Stimulated activated CD4-positive, alpha-beta T cell treated with anti-CD3 and anti-CD28 coated beads, Interleukin-4, amount 100 ng/mL, for 1 hour (primary cell): ENCODE measurements at places on chromosomes 5 and 9.

GRCh38 chr9:92254381-92255337, 38.8 kb downstream of the IARS1 start:
- DNase-seq: no peak

DNA sequence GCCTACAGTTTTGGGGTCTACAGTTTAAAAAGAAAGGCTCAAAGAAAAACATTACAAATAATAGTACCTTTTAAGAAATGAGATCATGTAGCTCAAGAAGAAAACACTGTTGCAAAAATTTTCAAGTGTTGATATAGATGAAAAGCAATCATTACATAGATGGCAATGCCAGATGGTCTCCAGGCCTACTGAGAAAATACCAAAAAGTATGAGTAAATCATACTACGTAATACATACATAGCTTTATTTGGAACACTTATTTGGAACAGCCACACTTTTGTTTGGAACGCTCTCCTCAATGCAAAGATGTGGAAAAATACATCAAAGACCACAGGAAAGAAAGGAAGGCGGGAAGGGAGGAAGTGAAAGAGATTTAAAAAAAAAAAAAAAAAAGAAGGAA, 44.1 kb downstream of the MARCHF11 start:
- DNase-seq: no peak

DNA sequence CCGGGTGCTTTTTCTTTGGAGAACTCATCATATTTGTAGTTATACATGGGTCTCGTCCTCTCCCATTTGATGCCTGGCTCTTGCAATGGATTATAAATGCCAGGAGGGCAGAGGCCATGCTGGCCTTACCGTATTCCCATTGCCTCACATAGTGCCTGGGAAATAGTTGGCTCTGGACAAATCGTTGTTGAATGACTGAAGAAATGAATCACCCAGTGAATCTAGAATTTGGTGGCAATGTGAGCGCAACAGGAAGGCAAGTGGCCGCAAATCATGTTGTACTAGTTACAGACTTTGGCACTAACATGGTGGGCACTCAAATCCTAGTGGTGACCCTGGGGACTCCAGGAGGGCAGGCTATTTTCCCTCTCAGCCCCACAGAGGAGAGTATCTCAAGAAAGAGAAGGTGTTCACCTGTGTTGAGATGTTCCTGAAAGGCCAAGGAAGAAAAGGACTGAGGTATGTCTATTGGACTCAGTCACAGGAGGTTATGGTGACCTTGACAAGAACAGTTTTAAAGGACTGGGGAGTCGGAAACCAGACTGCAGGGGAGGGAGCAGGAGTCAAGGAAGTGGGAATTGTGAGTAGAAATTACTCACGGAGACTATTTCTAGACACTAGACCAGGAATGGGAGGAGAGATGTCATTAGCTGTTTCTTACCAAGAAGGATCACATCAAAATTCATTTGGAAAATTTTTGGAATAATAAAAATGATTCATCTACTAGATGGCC, 61.7 kb upstream of the COL15A1 start:
- DNase-seq: no peak

DNA sequence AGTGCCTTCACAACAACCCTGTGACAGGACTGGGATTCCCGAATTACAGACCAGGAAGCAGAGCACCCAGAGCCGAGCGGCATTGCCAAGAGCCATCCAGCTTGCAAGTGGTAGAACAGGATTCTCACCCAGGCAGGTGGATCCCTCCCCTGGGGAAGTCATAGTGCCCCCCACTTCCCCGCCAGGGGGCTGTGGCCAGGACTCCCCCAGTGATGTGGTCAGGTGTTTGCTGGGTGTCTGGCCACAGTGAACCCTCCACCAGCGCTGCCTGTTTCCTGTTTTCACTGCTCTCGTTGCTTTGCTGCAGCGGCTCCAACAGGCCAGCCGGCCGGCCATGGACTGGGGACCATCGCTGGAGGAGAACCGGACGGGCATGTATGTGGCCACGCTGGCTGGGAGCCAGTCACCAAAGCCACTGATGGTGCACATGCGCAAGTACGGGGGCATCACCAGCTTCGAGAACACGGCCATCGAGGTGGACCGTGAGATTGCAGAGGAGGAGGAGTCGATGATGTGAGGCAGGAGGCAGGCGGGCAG, 19.3 kb downstream of the SLC6A7 start:
- DNase-seq: no peak

- DNase-seq: no peak
Measured at GRCh38 chr5:147898875-147899401, 7.4 kb downstream of the C5orf46 start.

DNA sequence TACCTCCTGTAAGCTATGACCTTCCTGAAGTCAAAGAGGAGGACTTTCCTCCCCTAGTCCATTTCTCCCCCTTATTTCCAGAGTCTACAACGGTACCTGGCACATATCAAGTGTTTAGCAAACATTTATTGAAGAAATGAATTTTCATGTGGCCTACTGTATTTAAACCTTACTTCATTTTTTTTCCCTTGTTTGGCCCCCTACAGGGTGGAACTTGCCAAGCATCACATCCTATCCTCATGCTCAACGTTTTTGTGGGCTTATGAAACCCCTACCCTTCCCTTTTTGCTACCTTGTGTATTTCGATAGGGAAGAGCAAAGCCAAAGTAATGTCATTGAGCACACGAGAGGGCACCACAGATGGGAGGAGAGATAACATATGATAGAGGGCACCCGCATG, 1857.8 kb upstream of the WWC1 start:
- no peak for DNase-seq

GRCh38 chr9:133166392-133166791, 2.7 kb upstream of the GBGT1 start:
- DNase-seq: no peak

DNA sequence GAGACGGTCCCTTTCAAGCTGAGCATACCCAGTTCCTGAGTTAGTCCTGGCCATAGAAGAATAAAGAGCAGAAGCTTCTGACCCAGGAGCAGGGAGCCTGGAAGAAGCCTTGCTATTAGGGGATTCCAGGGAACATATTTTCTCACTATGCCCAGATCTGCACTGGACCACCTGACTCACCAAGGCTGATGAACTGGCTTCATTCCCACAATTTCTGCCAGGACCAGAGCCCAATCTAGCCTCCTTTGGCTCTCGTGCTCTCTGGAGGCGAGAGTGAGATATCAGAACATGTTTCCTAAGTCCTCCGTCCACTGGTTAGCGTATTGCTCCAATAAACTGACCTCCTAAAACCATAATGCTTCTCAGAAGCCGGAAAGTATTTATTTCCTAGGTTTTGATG, 9.9 kb downstream of the GABBR2 start:
- DNase-seq: no peak

- DNase-seq: no peak
Measured at GRCh38 chr5:122419142-122419894, 107.3 kb downstream of the SNCAIP start.

GRCh38 chr9:5714501-5715401, 85.8 kb downstream of the RIC1 start:
- DNase-seq: no peak

DNA sequence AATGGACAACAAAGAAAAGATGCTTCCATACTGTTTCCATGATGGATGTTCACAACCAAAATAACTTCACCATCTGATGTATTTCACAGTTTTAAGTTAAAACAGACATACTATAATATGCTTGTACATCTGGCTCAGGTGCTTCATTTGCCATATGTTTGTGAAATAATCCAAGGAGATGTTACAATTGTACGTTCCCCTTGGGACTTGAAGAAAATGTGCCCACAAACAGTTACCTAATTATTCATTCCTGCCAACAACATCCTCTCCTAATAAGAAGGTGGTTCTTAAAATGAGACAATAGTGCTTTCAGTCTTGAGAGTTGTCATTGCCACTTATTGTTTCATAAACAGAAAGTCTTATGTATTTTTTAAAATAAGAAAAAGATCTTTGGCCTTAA, 33.1 kb upstream of the SMARCA2 start:
- DNase-seq: no peak

DNA sequence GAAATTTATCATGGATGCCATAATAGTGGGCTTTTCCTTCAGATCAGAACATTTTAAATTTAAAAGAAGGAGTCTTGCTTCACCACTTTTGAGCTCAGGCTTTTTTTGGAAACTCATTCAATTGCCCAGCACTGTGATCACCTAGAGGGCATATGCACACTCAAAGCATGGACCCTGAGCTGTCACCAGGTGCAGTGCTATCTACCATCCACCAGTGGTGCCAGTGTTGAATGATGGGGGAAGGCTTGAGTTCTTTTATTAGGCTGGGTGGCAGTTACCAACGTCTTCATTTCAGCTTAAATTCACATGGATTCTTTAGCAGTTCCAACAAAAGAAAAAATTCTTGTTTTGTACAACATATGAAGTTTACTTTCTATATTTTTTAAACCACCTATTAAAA, 164.1 kb downstream of the CFAP90 start:
- no peak for DNase-seq

- DNase-seq: no peak
Measured at GRCh38 chr9:135961811-135962695, 880 bp upstream of the UBAC1 start.

DNA sequence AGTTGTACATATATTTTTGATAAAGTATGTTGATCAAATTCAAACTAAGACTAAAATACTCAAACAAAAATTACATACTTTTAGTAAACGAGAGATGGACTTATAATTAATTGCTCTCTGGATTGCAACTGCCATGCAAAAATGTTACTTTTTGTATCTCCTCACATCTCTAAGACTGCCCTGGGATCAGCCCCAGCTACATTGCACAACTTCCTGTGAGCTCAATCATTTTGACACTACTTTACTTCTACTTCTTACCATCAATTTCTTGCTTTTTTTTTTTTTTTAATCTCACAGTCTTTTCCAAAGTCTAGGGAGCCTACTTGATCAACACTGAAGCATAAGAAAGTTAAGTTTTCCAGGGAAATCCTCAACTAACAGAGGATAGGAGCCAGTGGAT, 506.0 kb upstream of the CDH10 start:
- DNase-seq: no peak

DNA sequence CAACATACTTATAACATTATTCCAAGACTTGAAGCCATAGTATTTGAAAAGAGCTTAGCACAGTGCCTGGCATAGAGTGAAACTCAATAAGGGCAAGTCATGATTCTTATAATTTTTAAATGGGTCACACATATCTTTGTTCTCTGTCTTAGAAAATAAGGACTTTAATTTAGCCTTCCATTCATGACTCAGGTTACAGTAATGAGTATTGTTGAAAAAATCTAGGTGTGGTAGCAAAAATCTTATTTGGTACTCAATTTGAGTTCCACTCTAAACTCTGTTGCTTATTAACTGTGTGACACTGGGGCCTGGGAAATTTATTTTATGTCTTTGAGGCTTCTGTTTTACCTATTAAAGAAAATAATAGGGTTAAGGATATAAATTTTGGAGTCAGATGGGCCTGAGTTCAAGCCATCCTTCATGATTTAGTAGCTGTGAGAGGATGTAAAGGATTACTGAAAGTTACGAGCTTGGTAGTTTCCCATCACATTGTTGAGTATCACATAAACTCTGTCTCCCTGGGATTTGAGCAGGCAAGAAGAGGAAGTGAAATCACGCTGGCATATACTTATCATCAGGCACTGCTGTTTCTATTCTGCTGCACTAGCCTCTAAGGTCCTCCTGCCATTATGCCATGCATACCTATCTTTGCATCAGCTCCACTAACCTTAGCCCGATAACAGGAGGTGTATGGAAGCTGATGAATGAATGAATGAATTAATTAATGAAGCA, 1.5 kb downstream of the SPINK9 start:
- DNase-seq: no peak

- no peak for DNase-seq
Measured at GRCh38 chr9:94014066-94014654, 59.0 kb upstream of the BARX1 start.

GRCh38 chr5:115735108-115735998, 81.1 kb downstream of the CDO1 start:
- no peak for DNase-seq

DNA sequence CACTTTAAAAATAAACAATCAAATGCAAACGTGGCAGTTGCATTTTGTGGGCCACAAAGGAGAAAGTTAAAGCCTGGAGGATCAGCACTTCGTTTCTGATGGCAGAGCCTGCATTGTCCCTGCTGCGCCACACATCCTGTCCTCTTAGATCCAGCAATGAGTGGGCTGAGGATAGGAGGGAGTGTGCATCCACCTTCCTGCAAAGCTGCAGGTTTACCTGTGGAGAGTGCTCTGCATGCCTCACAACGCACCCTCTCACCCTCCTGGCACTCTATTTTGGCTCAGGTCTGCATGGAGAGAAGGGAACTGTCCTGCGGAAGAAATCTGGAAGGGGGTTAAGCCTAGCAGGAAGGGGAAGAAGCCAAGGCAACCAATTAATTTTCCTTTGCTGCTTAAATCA, 212.2 kb upstream of the SLC24A2 start:
- DNase-seq: no peak

GRCh38 chr9:76444322-76444929, 14.6 kb upstream of the GCNT1 start:
- DNase-seq: no peak

DNA sequence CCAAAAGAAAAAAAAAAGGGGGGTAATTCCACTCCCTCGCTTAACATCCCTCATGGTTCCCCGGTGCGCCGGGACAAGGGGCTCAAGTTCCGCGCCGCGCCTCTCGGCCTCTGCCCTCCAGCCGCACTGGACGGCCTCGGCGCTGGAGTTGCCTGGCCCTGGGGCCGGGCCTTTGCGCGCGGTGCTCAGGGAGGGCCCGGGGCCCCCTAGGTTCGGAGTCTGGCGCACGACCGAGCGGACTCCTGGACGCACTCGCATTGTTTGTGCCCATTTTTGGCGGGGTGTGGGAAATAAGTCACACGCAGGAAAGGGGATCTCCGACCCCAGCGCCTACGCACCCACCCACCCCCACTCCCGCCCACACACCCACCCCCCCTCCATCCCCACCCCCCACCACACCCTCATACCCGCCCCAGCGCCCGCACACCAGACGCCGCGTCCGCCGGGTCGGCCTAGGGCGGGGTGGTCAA, 381 bp downstream of the MED22 start:
- DNase-seq: no peak

DNA sequence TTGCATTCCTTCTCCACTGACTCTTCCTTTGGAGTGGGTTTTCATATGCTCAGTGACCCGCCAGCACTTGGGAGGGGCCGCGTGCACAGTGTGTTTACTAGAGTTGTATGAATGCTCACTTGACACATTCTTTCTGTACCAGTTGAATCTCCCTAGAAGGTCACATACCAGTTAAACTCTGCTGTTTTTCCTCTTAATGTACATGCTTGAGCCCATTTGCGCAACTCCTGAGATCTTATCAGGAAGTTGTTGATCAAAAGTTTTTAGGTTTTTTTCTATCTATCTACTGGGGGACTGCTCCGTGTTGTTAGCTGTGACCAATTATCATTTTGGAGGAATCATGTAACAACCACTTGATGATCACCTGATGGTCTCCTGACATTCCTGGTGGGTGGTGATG, 392.7 kb downstream of the CDH9 start:
- no peak for DNase-seq

DNA sequence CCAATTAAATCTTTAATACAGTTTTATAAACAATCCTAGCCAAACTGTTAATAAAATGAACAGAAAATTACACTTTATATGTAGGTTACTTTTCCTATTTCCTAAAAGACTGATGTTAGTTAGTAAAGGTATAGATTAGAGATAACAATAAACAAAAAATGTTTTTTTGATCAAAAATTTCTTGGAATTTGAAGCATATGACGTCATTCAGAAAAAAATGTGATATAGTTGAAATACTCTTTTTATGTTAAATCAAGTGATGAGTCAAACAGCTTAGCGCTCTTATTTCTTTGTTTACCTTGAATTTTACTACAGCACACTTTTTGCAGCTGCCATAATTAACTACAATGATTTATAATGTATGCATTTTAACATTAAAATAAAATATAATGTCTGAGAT, 195.8 kb downstream of the SLC12A2 start:
- DNase-seq: no peak

- DNase-seq: no peak
Measured at GRCh38 chr9:95907794-95908193, 32.3 kb downstream of the ERCC6L2 start.
